ENCODE measurements at places on chromosomes 4 and X.

GRCh38 chr4:184349283-184350039 lies 124.9 kb downstream of the IRF2 start:
- DNase-seq = no peak

DNA sequence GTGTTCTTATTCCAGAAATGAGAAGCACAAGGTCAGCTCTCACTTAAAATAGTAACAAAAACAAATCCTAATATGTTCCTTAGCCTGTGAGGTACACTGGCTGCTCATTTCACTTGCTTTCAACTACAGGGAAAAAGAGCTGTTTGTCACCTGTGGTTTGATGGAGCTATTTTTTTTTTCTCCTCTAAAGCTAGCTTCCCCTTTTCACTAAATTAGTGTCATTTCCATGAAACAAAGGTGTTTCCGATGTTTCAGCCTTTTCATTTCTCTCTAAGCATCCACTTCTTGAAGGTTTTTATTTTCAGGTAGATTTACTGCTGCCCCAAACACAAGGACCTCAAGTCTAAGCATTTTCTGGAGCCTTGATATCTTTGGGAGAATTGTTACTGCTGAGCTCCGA lies 148.6 kb downstream of the RBMX2 start:
- no peak for DNase-seq

DNA sequence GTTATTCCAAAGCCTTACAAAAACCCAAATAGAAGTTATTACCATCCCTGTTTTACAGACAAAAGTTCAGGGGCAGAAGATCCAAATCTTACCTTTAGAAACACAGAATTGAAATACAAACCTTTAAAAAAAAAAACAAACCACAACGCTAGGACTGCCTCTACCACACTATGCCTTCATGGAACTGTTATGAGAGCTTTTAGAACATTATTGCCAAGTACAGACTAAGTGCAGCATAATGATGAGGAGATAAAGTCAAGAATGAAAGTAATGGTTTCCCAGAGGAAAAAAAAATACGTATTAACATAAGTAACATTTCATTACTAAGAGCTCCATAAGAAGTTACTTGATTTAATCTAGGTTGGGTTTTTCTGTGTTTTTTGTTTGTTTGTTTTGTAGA lies 34.3 kb downstream of the TSPAN5 start:
- DNase-seq = no peak

GRCh38 chrX:130756233-130756632 lies 146.8 kb downstream of the ENOX2 start:
- no peak for DNase-seq

DNA sequence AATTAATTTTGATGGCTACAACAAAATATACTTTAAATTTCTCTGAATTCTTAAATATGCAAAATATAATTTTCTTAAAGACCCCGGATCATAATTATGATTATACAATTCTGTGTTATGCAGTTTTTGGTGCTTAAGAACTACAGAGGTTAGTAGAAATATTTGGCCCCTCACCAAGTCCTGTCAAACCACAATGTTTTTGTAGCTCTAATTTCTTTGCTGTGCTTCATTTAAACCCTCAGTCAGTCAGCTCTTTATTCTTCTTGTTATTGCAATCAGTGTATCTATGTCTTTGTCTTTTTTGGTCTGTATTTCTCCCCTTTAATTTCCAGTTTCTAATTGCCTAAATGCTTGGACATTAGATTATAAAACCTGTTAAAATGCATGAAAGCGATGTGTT lies 186.1 kb downstream of the CAMK2D start:
- DNase-seq = no peak

- DNase-seq = no peak
These were observed 97.9 kb upstream of the PDHA1 start for GRCh38 chrX:19245711-19246269.

DNA sequence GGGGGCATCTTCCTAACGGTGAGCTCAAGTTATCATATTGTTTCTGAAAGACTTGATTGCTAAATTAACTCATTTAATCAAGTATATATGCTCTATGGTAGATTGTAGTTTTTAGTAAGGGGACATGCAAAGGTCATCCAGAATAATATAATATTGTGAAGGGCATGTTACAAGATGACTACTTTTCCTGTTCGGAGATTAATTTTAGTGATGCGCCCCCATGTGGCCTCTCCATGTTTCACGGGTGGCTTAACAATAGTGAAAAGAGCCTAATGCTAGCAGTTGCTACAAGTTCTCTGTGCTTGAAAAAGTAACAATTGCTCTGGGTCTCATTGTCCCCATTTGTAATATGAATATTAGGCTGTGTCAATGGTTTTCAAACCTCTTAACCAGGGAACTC lies 12.2 kb downstream of the SMPX start:
- DNase-seq = peak; percentile 8

GRCh38 chrX:49137492-49137891 lies 14.0 kb upstream of the GPKOW start:
- no peak for DNase-seq

DNA sequence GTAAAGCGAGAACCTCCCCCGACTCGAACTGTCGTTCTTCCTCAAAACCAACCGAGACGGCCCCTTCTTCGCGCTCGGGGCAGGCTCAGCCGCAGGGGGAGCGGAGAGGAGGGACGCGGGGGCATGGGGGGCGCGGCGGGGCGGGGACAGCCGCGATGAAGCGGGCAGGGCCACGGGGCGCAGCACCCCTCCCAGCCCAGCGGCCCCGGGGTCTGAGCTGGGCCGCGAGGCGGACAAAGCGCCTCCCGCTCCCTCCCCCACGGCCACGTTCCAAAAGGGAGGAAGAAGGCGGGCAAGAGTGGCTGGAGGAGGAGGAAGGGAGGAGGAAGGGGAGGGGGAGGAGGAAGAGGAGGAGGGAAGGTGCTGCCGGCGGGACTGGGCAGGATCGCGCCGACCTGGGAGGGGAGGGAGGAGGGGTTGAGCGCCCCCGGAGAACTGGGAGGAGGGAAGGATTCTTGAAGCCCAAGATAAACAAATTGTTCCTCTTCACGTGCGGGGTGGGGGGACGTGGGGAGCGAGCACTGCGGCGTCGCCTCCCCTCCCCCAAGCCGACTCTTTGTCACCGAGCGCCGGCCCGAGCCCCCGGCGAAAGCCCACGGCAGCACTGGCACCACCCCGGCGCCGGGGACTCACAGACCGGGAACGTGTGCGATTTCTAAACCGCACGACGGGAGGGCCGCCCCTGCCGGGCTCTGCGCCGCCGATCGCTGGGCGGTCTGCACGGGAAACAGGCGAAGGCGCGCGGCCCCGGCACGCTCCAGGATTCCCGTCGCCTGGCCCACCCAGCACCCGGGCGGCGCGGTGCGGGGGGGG lies 2.9 kb downstream of the MAML3 start:
- peak; percentile 49 for DNase-seq

DNA sequence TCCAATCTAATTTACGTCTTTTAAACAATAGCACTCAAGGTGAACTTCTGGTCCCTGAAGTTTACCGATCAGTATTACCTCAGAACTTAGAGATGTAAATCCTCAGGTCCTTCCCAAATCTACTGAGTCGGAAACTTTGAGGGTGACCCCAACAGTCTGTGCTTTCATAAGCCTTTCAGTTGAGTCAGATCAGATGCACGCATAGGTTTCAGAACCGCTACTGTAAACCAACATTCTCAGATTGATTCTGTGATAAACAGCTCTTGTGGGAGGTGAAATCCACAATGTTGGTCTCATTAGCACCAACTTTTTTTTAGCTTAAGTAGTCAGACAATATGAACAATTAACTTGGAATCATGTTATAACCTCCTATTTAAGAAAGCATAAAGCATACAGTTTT lies 86.0 kb downstream of the WWC2 start:
- DNase-seq = peak; percentile 0

Measured in activated T-helper 9 cell treated with anti-CD3 and anti-CD28 coated beads, Interleukin-2, amount 50 U/mL, for 16 hours (primary cell).